Activated naive CD4-positive, alpha-beta T cell treated with anti-CD3 and anti-CD28 coated beads for 36 hours (primary cell): ENCODE measurements at places on chromosomes 1 and 21. TPM values are rescaled to one million over a fixed set of nuclear protein-coding genes. Genes with fewer than 3 reads are reported as not detected.

Gene GLIS1
- total RNA-seq = not detected

Gene TFB2M
- 11.1 TPM for total RNA-seq

Gene SPRR2G
- total RNA-seq = not detected

DNA sequence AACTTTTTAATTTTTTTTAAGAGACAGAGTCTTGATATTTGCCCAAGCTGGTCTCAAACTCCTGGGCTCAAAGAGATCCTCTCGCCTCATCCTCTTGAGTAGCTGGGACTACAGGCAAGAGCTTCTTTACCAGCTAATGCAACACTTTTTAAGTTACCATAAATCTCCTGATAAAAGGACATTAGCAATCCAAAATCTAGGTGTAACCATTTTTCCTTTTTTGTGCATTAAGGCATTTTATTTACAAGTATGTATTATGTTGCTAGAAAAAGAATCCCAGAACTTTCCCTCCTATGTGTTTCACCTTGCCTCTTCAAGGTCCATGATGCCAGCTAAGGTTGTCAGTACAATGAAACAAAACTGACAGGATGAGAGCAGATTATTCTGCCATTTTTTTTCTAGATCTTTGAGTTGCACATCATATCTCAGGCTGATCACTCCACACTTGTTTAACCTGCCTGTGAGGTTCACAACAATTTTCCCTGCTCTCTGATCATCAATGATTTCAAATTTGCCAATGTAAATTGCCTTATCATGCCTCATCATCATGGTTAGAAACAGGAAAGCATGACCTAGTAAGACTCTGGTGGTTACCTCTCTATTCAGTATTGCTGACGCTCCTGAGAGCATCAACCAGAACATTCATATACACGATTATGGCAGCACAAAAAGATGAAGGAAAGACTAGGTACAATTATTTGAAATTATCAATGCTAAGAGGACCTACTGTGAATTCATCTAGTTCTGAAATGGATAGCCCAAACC, 173.2 kb downstream of the EIF4G3 start:
- no peak overlapping the region for H3K4me3 ChIP-seq
- H3K27me3 ChIP-seq = no peaks in the 10 kb centered on the region
- H3K27ac ChIP-seq = no peak overlapping the region

DNA sequence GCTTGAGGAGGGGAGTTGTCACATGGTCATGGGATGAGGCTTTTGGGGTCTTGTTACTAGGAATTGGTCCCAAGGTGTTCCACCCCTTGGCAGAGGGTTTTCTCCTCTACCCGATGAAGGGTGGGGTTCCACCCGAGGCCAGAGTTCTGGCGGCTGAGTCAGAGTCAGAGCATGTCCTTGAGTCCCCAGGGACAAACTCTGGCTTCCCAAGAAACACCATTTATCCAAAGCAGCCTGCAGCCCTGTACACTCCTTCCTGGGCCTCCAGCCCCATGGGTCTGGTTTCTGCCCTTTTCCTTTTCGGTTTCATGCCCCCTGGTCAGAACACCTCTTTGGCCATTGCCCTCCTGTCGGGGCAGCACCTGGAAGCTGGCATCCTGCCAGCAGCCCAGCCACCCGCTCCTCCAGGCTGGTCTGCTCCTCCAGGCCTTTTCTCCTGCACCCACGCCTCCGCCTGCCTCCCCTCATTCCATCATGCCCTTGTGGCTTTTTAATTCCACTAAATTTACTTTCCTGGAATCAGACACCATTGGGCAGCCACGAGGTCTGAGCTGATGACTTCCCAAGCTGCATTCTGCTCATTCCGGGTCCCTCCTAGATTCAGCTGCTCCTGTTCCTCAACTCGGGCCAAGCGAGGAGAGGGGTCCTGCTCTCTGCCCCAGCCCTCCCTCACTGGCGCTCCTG, 301.7 kb upstream of the VAMP3 start:
- H3K4me1 ChIP-seq = no peaks in the 10 kb centered on the region
- no peak overlapping the region for H3K4me3 ChIP-seq
- no peaks in the 10 kb centered on the region for H3K27me3 ChIP-seq
- H3K36me3 ChIP-seq = no peaks in the 10 kb centered on the region
- no peak overlapping the region for H3K27ac ChIP-seq

DNA sequence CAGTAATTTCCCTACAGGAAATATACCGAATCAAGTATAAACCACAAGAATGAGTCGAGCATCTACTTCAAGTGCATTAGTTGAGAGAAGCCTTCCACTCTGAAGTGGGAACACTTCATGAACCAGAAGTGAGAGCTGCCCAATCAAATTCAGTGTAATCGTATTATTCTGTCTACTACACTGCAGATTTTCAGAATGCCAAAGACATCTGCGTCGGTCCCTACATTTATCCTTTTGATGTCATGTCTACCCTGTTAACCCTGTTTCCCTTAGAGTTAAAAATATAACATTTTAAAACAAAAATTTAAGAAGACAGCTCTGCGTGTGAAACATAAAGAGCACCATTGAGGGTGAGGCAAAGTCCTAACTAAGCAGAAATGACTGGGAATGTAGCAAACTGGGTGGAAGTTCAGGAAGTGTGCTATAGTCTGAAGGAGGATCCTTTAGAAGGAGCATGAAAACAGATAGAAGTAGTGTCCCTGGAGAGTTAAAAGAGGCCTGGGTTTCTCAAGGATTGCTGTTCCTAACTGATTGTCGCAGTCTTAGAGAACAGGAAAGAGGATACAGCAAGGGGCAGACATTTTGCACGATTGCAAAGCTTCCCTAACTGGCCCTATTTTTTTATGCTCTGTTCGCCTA, 291.2 kb downstream of the PTPRC start:
- peak overlapping the region; percentile 84 for H3K27ac ChIP-seq
- no peaks in the 10 kb centered on the region for H3K27me3 ChIP-seq
- peak overlapping the region; percentile 56 for H3K4me3 ChIP-seq
- H3K4me1 ChIP-seq = peaks cover 44% of the 10 kb centered on the region

GRCh38 chr1:223423641-223424233, 30.5 kb downstream of the CCDC185 start:
- no peaks in the 10 kb centered on the region for H3K27me3 ChIP-seq
- H3K27ac ChIP-seq = no peak overlapping the region
- no peak overlapping the region for H3K4me3 ChIP-seq

- H3K27me3 ChIP-seq = no peaks in the 10 kb centered on the region
- no peak overlapping the region for H3K27ac ChIP-seq
- peaks cover 50% of the 10 kb centered on the region for H3K36me3 ChIP-seq
- DNase-seq = peak; percentile 68
- peaks cover 32% of the 10 kb centered on the region for H3K4me1 ChIP-seq
- H3K4me3 ChIP-seq = no peak overlapping the region
Measured at GRCh38 chr21:31142600-31142999, 104.3 kb upstream of the KRTAP19-8 start.
